ENCODE measurements at places on chromosomes 2 and 18.

- DNase-seq, result no peak
These were observed 136.9 kb downstream of the PXDN start for GRCh38 chr2:1607236-1607920.

- no peak for DNase-seq
These were observed 47.7 kb downstream of the GLI2 start for GRCh38 chr2:120783371-120783791.

DNA sequence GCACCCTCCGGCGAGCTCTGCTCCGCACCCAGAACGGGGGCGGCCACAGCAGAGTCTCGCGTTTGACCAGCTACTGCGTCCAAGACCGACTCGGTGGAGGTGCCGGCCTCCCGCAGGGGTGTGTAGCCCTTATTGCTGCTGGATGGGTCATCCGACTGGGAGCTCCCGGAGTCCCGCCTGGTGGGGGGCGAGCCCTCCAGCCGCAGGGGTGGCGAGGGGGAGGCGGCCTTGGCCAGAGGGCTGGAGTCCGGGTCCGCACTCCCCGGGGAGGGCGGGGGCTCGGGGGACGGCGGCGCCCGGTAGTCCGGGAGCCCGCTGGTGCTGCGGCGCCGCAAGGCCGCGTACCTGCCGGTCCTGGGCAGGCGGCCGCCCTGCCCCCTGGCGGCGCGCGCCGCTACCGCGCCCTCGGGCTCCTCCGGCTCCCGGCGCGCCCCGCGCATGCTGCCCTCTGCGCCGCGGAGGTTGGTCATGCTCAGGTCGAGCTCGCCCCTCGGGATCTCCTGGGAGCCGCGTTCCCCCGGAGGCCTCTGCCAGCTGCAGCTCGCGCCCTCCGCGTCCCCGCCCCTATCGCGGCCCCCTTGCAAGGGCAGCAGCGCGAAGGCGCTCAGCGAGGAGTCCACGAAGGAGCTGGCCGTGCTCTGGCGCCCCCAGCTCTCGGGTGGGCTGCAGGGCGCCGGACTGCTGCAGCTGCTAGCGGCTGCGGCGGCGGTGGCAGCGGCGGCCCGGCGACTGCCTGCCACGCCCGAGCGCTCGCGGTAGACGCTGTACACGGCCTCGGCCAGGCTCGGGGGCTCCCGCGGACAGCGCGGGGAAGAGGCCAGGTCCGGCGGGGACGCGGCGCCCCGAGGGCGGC, 4.8 kb downstream of the TMEM200C start:
- DNase-seq, result peak; percentile 7

DNA sequence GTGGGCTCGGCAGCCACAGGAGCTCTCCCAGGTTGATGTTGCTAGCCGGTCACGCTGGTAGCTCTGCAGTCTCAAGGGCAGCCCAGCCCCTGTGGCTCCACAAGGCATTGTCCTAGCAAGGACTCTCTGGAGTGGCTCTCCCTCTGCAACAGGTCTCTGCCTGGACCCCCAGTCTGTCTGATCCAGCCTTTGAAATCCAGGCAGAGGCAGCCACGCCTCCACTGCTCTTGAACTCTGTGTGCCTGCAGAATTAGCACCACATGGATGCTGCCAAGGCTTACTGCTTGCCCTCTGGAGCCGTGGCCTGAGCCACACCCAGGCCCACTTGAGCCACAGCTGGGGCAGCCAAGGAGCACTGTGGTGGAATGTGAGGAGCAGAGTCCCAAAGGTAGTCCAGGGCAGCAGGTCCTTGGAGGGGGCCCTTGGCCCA, 43.0 kb upstream of the FAHD2A start:
- no peak for DNase-seq

GRCh38 chr2:212344131-212344530, 194.5 kb downstream of the ERBB4 start:
- DNase-seq, result no peak

DNA sequence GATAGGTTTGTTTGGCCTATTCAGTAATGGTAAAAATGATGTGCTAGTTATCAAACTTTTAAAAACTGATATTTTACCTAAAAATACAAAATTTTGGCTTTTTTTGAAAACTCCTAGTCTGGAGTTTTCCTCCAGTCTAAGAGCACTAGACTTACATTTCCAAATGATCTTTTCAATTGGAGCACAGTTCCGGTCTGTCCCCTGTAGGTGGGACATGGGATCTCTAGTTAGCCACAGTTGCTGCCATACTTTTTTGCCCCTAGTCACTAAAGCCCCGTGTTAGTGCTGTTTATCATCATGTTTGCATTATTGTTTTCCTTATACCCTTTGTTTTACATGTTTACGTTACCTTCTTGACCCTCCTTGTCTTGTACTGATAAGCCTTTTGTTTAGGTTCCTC, 52.4 kb downstream of the RELCH start:
- no peak for DNase-seq

GRCh38 chr2:168322325-168323007, 75.1 kb upstream of the STK39 start:
- DNase-seq, result no peak

Measured in T-helper 2 cell treated with Interferon-gamma antibody and Interleukin-4, amounts not matched to agents 5 μg/mL and 100 μg/mL, for 36 hours (primary cell).